ENCODE measurements at places on chromosomes 5 and 9.

DNA sequence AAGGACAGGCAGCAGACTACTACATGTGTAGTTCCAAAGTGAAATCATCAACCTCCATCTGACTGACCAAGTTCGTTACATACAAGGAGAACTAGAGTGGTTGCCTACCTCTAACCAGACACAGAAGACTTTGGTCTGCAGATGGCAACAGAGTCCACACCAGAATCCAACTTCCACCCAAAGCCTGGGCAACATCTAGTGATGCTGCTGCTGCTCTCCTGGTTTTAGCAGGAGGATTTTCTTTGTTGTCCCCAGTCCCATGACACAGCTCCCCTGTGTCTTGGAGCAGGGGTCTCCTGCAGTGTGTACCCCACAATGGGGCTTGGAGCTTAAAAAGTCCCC lies 46.4 kb upstream of the APC start:
- no peak for DNase-seq

DNA sequence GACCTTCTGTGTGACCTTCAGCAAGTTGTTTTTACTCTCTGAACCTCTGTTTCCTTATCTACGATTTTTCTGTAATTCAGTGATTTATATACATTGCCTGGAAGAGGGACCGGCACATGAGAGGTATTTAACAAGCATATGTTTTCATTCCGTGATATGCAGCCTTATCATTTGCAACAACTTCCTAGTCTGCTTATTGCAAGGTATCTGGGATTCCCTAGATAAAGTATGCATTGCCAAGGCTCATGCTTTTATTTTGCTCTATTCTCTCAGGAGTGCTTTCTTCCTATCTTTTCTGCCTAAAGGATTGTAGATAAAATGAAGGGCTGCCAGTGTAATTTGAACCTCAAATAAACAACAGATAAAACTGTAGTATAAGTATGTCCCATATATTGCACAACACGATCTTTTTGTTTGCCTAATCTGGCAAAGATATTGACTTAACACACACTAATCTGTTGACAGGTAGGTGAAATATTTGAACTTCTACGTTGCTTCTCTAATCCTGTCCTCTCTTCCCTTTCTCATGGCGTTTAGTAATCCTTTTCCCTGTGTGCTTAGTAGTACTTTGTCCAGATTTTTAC lies 377.2 kb upstream of the TNC start:
- DNase-seq: no peak

DNA sequence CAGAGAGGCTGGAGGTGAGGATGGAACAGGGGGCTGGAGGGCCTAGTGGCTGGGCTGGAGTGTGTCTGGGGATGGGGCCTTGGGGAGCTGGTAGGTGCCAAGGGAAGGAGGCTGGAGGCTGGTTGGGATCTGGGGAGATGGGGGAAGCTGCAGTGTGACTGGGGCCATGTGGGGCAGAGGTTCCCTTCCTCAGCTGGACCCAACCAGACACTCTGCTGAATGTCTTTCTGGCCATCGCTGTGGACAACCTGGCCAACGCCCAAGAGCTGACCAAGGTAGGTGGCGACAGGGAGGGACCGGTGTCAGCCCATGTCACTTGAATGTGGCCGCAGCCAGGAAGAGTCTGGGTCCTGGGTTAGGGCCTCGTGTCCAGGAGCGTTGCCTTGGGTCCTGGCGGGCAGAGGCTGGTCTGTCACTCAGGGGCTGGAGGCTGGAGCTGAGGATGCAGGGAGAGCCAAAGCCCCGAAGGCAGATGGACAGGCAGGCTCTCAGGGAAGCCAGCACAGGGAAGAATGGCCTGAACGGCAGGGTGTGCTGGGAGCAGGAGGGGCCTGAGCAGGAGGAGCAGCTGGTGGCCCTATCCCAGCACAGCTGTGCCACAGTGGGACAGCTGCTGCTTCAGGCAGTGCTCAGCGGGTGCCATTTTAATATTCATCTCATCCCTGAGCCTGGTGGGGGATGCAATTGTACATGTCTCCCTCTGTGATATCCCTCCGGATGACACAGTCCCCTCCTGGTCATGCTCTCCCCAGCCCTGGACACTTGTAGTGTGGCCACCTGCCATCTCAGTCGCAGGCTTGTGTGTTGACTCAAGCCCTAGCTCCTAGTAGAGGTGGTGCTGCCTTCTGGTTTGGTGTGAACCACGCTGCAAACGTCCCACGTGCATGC lies 132.5 kb downstream of the CACNA1B start:
- DNase-seq: no peak

DNA sequence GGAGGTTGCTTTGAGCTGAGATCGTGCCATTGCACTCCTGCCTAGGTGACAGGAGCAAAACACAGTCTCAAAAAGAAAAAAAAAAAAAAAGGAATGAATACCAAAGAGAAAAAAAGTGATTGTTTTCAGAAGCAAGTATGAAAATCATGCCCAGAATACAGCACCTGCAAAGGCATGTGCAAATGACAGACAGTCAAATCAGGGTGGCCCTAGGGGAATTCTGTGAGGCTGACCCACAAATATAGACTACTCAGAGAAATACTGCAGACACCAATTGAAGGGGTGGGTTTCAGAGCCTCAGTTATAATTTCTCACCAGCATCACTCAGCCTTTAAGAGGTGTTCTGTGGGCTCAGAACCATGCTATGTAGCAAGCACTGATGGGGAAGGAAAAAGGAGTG lies 28.6 kb downstream of the DCAF12 start:
- DNase-seq: no peak

DNA sequence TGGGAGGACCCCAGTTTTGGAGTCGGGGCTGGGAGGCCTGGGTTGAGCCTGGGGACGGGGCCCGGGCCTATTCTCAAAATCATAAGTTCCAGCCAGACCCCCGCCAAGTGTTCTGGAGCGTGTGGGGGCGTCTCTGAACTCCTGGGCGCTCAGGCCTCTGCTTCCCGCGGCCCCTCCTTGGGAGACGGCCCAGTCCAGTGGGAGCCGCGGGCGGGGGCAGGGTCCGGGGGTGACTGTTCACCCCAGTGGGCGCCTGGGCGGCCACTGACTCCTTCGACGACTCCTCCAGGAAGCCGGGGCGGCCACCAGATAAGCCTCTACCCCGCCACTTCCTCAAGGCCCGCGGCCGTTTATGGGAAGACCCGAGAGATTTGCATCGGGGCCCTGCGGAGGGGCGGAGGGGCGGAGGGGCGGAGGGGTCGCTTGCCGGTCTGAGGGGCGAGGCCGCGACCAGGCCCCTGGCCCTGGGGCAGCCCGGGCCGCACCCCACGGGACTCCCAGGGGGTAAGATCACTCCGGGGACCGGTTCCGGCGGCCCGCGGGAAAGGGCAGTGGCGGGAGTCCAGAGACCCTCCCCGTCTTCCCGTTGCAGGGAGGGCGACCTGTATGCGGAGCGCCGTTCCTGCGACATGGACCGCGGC lies 655 bp downstream of the TOR4A start:
- no peak for DNase-seq

GRCh38 chr9:71637926-71638325 lies 130.4 kb downstream of the CEMIP2 start:
- DNase-seq: no peak
